ENCODE measurements at places on chromosomes 3 and 15. TPM values are rescaled to one million over a fixed set of nuclear protein-coding genes. Genes with fewer than 3 reads are reported as not detected.

GRCh38 chr15:63953524-63953923, 92.8 kb downstream of the DAPK2 start:
- no peak overlapping the region for H3K4me3 ChIP-seq
- H3K27ac ChIP-seq: no peak overlapping the region
- H3K27me3 ChIP-seq: no peaks in the 10 kb centered on the region
- no peak for DNase-seq
- no peaks in the 10 kb centered on the region for H3K36me3 ChIP-seq

GRCh38 chr15:96966554-96966953, 636.1 kb downstream of the NR2F2 start:
- no peak for DNase-seq
- H3K27ac ChIP-seq: no peak overlapping the region
- H3K27me3 ChIP-seq: no peaks in the 10 kb centered on the region
- no peaks in the 10 kb centered on the region for H3K36me3 ChIP-seq
- H3K4me3 ChIP-seq: no peak overlapping the region
- no peaks in the 10 kb centered on the region for H3K4me1 ChIP-seq

DNA sequence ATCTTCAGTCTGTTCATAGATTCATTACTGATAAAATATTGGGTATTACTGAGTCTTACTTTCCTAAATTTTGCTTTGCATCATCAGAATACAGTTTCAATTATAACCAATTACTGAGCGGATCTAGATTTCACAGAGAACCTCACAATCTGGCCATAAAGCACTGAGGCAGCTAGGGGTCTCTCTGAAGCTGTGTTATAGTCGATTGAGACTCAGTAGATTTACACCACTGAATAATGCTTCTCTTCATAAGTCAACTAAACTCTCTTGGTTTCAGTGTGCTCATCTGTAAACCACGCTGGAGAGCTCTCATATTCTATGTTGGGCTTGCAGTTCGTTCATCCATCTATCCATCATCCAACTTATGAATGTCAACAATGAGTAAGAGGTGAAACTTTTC, 180.6 kb downstream of the GREM1 start:
- H3K4me3 ChIP-seq: no peak overlapping the region
- no peak overlapping the region for H3K27ac ChIP-seq
- DNase-seq: no peak

- H3K27me3 ChIP-seq: no peaks in the 10 kb centered on the region
- no peaks in the 10 kb centered on the region for H3K36me3 ChIP-seq
- DNase-seq: no peak
- no peaks in the 10 kb centered on the region for H3K4me1 ChIP-seq
These were observed 32.7 kb upstream of the DLG1 start for GRCh38 chr3:197331131-197331530.

DNA sequence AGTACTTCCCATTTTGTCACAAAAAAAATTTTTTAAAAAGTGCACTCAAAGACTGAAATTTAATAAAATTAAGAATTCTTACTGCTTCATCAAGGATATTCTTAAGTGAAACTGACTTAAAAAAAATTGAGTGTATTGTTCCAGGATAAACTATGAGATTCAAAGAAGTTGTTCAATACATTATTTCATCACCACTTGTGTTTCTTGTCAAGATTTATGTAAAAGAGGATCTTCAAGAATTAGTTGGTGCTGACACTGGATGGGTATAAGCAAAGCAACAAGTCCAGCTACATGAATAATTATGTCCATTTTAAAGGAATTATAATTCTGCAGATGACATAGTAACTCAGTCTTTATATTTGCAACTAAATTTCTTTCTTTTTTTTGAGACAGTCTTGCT, 4.3 kb upstream of the AP4E1 start:
- H3K27me3 ChIP-seq: no peaks in the 10 kb centered on the region
- DNase-seq: no peak
- H3K36me3 ChIP-seq: no peaks in the 10 kb centered on the region
- no peak overlapping the region for H3K4me3 ChIP-seq
- H3K27ac ChIP-seq: no peak overlapping the region

The FEZF2 gene
- not detected for polyA plus RNA-seq

The ROBO2 gene
- 16.1 TPM for polyA plus RNA-seq

The GNB4 gene
- polyA plus RNA-seq: 8.7 TPM

The PIERCE2 gene
- 16.0 TPM for polyA plus RNA-seq

All from testis (tissue), 5 donors.